ENCODE measurements at places on chromosomes 5 and 9.

DNA sequence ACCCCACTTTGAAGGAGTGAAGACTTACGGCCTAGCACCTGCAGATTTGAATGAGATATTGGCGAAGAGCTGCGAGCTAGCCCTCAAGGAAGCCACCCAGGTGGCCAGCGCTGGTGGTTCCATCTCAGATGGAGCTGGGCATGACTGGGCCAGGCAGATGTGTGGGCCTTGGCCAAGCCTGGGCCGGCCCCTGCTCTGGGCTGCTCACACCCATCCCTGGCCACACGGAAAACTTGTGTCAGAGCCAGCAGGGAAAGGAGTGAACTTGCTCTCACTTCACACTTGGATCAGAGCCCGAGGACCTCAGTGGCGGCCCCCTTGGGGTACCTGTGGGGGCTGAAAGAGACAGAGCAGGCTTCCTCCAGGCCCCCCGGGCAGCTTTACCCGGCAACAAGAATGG is 44.2 kb downstream of the ROPN1L start:
- DNase-seq, result no peak

DNA sequence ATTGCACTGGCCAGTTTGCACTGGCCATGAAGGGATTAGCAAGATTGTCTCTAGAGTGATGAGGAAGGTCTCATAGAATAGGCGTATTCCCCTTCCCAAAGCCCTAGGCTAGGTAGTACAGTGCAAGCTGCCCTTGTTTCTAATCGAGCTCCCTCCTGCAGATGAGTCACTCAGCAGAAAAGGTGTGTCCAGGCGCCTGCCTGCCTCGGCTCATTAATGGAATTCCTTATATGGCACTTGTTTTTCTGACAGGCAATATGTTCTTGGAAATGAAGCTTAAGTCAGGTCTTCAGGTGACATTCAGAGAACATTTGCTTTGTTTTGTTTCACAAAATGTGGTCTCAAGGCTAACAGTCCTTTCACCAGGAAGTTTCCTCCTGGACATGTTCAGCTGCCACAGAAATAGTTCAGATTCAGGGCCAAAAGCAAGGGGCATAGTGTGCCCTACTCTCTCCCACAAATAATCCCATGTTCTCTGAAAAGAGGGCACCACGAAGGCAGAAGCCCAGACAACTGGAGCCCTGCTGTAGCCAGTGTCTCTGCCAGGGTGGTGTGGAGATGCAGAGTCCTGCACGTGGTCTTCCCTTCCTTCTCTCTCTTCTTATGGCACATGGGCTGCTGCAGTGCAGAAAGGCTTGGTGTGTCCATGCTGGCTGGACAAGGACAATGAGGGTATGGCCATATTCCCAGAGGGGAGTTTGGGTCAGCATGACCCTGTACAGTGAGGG is 281.1 kb upstream of the MAP3K1 start:
- DNase-seq, result peak; percentile 80

DNA sequence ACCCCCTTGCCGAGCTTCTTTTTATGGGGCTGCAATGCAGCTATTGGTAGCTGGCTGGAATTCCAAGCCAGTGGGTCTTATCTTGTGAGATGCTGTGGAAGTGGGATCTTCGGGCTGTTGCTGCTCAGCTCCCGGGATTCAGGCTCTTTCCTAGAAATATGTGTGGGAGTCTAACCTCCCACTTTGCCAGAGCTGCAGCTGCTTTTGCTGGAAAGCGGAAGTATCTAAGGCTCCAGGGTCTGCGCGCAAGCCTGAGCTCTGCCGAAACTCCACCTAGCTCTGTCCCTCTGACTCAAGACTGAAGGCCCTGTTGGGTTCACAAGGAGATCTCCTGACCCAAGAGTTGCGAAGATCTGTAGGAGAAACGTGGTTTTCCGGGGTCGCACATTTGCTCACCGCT is 151.1 kb upstream of the ANKRD55 start:
- no peak for DNase-seq

- DNase-seq, result no peak
Observed at GRCh38 chr9:92206488-92206887, 87.0 kb downstream of the IARS1 start.

DNA sequence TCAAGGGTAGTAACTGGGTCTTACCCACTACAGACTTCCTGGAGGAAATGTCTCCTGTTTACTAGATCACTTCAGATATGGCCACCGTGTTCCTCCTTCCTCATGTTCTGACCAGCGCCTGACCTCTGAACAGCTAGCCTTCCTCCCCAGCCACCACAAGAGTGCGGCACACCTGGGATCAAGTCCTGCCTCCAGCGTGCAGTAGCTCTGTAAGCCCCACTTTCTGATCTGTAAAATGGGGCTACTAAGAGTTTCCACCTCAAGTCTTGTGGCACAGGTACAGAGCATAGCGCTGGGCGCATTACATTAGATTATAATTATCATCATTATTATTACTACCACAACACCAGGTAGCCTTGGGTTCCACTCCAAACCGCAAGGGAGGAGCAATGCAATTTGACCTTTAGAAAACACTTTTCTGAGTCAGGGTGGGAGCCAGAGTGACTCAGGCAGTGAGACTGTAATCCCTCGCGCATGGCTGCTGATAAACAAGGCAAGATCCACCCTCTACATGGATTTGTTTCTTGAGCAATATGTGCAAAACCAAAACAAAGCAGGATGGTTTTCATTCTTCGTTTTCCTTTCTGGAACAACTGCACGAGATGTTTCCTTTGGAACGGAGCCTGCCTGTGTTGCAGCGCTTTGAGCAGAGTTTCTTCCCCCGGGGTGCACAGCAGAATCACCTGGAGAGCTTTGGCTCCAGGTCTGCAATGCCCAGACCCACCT is 65.0 kb upstream of the ANGPTL2 start:
- DNase-seq, result no peak

- DNase-seq, result no peak
Observed at GRCh38 chr5:179439181-179439985, 94.1 kb upstream of the ADAMTS2 start.

DNA sequence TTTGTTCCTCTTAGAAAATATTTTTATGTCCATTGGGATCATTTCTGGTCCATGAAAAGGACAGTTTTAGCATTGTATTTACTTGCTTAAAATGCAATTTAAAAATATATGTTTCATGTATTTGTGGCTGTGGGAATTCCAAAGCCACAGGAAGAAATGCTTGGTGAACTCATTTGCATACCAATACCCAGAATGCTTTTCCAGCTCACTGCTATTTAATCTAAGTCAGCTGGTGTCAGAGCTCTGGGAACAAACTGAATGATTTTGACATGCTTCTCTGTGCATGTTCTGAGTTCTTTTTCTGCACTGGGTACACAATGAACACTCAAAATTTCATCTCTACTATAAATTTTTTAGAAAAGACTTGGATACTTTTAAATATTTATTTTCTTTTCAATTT is 482.8 kb upstream of the ARRDC3 start:
- no peak for DNase-seq

DNA sequence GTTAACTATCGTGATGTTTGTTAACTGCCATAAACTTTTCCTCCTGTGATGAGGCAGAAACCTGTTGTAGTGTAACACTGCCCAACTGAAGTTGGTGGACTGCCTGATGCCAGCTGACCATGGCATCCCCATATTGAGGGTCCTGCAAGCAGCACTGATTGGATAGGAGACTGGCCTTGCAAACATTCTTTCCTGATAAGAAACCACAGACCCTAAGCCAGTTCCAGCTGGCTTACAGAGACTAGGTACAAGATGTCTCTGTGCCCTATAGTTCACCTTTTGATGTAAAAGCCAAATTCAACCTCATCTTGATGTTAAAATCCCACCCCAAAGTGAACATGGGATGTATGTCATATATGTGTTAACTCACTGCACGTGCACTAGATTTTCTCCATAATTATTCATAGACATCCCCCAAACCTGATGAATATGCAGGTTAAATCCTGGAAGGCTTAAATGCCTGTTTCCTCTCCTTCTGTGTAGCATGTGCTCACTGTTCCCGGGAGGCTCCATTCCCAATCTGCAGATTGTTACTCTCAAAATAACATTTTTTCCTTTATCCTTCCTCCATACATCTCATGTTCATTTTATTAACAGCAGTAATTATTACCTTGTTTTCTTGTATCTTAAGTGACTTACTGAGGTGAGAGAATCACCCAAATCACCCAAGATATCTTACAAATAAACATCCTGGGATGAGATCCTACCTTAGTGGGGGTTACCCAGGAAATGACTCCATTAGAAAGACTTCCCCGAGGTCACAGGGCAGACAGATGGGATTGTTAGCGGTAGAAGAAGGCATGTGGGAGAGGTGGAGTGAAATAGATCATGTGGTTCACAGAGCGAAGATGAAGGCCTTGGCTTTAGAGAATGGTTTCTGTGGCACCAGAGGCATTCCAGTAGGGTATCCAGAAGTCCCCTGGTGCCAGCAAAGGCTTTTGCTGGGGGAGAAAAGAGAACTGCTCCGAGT is 566.7 kb downstream of the CCDC171 start:
- DNase-seq, result no peak

- peak; percentile 76 for DNase-seq
Observed at GRCh38 chr9:112348257-112349007, 15.0 kb upstream of the PTBP3 start.

DNA sequence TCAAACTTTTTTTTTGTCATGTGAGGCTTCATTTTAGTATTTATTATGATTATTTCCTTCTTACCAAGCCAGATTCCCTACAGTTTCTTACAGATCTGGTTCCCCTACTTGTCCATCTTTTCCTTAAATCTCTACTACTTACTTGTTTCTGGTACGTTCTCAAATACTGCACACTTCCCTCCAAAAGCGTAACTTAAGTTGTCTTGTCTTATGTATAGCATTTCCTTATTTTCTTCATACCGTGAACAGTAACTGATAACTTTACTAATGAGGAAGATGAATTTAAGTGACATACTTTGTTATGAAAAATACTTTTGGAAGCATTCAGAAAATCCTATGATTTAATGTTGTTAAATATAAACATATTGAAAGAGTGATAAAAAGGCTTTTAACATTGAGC is 67.3 kb downstream of the PARP8 start:
- no peak for DNase-seq

DNA sequence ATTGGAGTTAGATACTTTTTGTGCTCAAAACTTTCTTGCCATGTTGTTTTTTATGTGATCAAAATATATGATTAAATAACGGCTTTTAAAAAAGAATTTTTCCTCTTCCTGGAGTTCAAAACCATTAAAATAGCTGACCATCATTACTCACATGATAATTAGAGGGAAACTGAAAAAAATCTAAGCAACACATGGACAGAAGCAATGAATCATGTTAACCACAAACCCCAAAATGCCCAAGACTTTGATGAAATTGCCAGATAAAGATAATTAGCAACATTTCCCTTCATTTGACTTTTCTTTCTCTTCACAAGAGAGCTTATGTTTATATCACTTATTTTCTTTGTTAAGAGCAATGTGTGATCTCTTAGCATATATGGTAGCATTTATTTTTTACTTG is 1294.2 kb downstream of the EFNA5 start:
- DNase-seq, result no peak

- no peak for DNase-seq
Observed at GRCh38 chr5:50352382-50352781, 88.7 kb downstream of the EMB start.

DNA sequence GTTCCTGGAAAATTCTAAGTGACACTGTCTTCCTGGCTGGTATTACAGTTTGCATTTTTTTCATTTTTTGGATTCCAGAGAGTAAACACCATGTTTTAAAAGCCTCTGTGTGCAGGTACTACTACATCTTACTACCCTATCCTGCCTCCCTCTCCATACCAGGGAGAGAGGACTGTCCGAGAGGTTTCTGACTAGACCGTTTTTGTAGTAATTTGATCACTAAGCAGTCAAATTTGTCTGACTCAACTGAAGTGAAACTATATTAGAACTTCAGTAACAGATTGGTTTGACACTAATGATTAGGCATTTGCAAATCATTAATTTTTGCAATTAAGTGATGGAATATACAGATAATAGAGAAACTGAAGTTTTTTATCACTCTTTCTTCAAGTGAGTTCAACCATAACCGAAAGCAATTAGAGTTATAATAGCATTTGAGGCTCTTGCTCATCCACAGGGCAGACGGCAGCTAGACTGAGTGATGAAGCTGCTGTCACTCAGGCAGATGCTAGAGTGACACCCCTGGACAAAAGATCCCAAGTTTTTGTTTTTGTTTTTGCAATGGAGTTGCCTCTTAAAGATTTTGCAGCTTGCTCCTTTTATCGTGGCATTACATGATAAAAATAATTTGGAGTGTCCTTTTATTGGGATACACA is 44.3 kb downstream of the SMARCA2 start:
- no peak for DNase-seq

GRCh38 chr9:95666096-95666784 is 149.5 kb upstream of the PTCH1 start:
- DNase-seq, result no peak

DNA sequence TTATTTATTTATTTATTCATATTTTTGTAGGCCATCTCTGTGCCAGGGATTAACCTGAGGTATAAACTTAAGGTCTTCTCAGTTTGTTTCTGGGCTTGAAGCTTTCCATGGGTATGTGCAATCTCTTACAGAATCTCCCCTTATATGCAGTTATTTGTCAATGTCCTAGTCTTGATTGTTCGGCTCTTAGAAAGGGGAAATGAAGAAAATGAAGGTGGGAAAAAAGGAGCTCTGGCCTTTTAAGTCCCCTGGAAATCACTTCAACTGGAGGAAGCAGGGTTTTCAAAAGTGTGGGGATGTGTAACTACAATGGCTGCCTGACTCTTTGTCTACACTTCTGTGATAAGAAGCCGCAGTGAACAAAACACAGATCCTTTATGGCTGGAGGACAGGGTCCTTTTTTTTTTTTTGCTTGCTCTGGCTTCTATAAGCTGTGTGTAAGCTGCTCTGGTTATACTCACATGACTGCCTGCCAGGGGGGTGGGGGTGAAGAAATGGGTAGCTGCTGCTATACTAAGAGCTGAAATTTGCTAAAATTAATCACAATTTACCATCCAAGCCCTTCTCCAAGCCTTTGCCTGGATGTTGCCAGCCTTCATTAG is 33.7 kb downstream of the CENPP start:
- DNase-seq, result no peak

GRCh38 chr9:117777823-117778222 is 73.6 kb downstream of the TLR4 start:
- DNase-seq, result no peak

DNA sequence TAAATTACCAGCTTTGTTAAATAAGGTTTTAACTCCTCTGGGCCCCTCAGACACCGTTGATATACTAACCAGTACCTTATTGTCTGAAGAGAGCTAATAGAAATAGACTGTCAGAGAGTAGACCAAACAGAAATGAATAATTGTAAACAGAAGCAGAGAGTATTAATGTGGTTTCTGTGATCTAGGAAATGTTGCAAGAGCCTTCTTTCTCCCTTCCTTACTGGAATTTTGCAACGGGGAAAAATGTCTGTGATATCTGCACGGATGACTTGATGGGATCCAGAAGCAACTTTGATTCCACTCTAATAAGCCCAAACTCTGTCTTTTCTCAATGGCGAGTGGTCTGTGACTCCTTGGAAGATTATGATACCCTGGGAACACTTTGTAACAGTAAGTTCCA is 5.1 kb downstream of the TYRP1 start:
- DNase-seq, result no peak

GRCh38 chr5:164007064-164007463 is 501.6 kb downstream of the MAT2B start:
- no peak for DNase-seq
